AG09309 (cell line): ENCODE measurements at places on chromosomes 16 and 17.

- no peak for DNase-seq
Measured at GRCh38 chr16:89149386-89149785, 22.2 kb upstream of the CDH15 start.

DNA sequence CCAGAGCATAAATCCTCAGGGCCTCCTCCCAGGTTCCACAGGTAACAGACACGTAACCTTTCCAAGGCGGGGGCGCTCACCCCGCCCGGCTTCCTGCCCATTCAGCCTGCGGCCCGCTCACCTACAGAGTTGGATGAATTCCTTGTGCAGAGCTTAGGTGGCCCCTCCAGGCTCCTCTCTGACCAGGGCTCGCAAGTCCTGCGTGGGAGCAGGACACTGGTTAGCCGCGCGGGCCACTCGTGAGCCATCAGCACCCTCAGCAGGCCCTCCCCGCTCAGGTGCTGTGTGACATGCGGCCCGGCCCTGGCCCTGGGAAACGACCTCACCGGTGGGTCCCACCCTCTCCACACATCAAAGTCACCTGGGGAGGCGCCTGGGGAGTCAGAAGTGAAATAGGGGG is 528 bp downstream of the TERB1 start:
- no peak for DNase-seq

DNA sequence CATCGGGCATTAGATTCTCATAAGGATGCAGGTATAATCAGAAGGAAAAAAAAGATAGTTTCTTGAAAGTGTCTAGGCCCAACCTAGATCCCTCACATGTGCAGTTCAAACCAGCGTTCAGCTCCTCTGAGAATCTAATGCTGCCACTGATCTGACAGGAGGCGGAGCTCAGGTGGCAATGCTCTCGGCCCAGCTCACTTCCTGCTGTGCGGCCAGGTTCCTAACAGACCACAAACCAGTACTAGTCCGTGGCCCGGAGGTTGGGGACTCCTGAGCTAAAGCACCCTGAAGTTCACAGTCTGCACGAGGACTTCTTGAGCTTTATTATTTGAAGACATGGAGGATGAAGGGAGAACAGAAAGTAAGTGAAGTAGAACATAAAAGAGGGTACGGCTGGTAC is 16.8 kb downstream of the SMCR8 start:
- no peak for DNase-seq

DNA sequence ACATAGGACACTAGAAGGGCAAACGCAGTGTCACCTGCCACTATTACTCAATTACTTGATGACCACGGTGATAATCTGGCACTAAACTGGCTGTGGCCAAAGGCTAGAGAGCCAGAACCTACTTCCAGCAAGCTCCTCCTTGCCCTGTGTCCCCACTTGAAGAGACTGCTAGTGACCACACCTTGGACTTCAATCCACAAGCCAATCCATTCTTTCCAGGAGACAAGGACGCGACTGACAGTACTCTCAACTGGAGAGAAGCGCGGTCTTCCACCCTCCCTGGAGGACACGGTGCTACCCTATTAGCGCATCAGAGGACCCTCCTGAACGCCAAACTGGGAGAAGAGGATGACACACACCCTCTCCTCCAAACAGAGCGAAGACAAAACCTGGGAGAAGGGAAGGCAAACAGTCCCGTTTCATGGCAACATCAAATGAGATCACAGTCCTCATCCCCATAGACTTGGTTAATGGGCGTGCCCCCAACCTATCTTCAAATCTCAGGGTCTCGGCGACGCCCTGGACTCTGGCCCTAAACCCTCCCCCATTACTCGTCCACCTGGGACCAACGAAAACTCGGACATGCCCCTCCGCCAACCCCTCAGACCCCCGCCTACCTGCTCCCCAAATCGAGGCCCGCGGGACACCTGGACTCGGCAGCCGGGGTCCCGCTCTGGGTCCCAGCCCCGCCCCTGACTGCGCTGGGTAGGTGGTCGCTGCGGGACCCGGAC is 508 bp downstream of the FLCN start:
- DNase-seq = no peak

DNA sequence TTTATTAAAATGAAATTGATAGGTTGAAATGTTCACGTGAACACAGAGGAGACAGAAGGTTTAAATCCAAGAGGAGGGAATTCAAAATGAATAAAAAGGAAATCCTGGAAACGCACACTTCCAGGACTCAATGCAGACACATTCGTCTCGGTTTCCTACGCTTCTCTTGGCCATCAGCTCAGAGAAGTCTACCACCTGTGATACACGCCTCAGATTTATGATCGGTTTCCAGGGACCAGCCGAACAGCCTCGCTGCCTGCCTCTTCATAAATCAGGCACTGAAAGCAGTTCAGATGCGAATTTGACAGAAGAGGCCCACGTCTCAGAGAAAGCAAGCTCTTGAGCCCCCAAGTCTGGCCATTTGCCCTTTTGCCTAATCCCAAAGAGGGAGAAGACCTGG is 125.5 kb upstream of the IRX3 start:
- DNase-seq = no peak

DNA sequence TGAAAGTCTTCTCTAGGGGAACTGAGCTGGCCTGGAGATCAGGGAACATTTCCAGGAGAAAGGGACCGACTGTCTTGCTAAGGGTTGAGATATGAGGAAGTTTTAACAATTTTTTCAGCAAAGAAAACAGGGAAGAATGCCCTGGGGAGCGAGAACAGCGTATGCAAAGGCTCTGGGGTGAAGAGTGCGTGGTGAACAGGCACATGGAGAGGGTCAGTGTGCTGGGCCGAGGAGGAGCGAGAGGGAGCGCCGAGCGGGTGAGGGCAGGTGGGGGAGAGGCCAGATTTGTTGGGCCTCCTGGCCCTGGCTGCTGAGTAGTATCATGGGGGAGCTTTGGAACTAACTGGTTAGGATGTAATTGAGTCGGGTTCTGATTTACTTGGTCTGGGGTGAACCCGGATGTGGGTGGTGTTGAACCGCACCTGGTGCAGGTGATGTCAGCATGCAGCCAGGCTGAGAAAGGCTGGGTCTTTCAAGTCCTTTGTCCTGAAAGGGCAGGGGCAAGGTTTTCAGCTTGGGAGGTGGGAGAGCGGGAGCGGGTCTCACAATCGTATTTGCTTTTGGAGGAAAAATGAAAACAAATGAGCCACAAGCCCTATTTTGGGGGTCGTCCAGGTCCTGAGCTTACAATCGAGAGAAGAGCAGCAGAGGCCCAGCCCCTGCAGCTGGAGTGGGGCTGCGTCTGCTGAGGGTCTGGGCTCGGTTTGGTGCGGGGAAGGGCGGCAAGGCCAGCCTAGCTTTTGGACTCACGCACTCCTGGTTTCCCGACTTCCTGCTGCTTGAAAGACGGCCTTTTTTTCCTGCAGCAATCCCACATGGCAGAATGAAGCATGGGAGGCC is 11.1 kb upstream of the WFDC1 start:
- no peak for DNase-seq

- no peak for DNase-seq
Measured at GRCh38 chr17:37672548-37673078, 29.4 kb upstream of the DDX52 start.

GRCh38 chr16:89080196-89080853 is 13.3 kb upstream of the ACSF3 start:
- no peak for DNase-seq

- no peak for DNase-seq
Measured at GRCh38 chr17:7830616-7831015, 3.4 kb upstream of the KDM6B start.

DNA sequence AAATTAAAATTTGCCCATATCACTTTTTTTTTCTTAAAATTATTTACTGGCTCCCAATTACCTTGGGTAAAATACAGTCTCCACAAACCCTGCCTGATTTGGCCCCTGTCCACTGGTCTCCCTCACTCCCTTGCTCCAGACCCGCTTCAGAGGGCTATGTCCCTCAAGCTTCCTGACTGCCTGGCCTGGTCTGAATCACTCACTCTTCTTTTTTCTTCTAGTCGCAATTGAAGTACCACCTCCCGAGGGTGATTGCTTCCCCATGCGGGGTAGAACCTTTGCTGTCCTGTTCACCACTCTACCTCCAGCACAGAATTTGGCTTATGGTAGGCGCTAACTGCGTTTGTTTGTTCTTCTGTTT is 598 bp upstream of the PGAP3 start:
- DNase-seq = no peak

DNA sequence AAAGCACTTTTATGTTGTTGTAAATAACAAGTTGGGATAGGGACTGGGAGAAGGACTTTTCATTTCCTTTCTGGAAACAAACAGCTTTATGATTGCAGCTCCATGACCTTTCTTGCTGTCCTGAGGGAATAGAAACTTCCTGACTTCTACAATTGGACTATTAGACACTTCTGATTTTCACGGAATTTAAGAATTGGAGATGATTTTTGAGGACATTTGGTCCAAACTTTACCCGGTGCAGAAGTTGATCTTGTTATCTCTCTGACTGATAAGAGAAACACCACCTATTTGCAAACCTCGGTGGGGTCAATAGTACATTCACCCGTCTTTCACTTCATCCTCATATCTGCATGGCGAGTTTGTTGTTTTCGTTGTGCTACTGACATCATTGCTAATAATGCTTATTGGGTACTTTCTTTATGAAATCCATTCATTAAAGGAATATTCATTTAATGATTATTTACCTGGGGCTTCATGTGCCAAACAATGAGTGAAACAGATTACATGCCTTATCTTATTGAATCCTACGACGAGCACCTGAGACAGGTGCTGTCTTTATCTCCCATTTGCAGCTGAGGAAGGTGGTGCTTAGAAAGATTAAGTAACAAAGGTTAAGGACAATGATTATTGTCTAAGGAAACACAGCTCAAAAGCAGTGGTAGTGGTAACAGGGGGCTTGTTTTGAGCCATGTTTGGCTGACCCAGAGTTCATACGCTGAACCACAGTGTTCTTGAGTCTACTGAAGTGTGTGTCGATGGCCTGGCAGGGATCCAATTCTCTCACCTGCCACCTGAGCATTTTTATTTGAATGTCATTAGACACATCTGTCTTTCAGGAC is 176.9 kb upstream of the FAM20A start:
- DNase-seq = no peak

GRCh38 chr17:45001310-45001709 is 33.2 kb upstream of the C1QL1 start:
- DNase-seq = no peak

DNA sequence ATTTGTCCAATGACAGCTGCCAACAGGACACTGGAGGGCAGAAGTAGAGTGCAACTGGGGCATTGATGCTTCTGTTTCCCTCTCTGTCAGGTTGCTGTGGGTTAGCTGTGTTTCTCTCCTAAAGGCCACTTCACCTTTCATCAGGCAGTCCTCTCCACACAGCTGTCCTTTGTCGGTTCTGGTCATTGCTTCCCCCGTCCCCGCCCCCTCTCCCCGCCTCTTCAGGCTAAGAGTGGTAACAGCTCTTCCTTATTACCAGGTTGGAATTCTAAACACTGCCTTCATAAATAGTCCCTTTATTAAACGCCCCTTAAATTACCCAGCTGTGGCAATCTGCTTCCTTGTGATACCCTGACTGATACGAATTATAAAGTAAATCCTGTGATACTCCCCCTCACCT is 31.8 kb upstream of the NSRP1 start:
- DNase-seq = no peak

- DNase-seq = no peak
Measured at GRCh38 chr17:4785311-4786105, 656 bp downstream of the VMO1 start.

- peak; percentile 4 for DNase-seq
Measured at GRCh38 chr17:79420318-79421243, 190.3 kb downstream of the RBFOX3 start.

DNA sequence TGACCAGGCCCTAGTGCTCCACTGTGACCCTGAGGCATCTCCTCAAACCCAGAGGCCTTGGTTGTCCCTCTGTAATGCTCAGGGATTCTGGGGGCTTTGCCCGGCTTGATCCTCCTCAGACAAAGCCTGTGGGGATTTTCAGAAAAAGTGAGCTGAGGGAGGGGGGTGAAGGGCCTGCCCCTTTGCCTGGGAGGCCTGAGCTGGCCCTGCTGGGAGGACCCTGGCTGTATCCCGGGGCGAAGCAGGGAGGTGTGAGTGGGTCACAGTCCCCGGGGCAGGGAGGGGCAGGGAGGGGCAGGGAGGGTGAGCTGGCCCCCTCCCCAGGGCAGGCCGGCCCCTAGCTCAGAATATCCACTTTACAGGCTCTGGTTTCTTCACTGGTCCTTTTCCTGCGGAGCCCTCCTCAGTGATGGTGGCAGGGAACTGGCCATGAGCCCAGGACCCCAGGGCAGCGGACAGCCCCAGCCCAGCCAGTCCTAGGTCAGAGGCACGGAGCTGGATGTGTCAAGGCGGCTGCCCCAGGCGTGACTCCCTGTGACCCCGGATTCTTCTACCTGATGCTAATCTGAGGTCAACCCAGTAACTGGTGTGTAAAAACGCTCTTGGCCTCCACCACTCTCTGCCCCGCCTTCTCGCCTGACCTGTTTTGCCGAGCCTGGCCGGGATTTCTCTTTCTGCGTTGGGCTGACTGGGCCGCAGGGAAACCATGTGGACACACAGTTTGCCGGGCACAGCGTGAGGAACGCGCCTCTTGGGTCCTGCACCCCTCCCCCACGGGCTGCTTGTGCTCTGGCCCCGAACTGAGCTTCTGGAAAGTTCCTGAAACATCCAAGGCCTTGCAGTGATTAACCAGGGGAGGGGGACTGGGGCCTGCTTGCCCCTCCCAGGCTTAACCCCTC is 5.8 kb upstream of the FASN start:
- no peak for DNase-seq

- no peak for DNase-seq
Measured at GRCh38 chr17:7043182-7043496, 753 bp downstream of the SLC16A11 start.

DNA sequence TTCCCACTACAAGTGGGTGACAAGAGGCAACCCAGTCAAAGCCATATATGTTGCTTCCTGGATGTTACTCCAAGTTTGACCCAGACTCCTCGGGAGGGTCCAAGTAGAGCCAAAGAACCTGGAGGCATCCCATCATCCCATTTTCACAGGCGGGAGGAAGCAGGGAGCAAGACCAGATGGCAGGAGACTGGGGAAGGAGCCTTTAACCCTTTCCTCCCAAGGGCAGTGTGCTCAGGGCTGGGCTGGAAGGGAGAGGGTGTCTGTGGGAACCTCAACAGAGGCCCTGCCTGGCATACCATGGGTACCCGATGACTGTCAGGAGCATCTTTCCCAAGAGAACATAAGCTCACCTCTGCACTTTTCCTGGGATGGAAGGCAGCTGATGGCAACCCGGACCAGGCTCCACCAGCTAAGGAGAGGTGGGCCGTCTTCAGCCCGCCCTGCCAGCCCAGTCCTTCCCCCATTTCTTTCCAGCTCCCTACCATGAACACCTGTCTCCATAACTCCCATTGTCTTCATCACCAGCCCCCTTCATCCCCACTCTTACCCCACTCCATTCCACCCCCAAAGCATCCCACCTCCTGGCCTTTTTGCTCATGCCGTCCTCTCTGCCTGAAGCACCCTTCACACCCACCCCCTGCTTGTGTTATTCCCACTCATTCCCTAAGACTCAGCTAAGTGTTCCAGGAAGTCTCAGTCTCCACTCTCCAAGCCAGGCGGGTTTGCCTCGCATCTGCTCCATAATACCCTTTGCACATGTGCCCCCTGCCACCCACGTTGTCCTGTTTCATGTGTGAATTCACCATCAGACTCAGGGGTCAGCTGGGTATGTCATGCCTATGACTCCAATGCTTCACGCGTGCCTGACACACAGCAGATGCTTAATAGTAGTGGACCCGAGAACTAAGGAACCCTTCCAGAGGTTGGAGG is 5.9 kb upstream of the SLC16A5 start:
- no peak for DNase-seq
